ENCODE measurements at places on chromosomes 5 and 9. TPM values are rescaled to one million over a fixed set of nuclear protein-coding genes. Genes with fewer than 3 reads are reported as not detected.

The LMAN2 gene
- 210 TPM for total RNA-seq

The NSA2 gene
- 94.9 TPM for total RNA-seq

The ZFP37 gene
- 17.2 TPM for total RNA-seq

The S100Z gene
- total RNA-seq = not detected

The C5orf52 gene
- not detected for total RNA-seq

The TMEM8B gene
- 11.3 TPM for total RNA-seq

The CDC37L1 gene
- 44.8 TPM for total RNA-seq

The PCDHB4 gene
- total RNA-seq = 7.7 TPM

The ICE1 gene
- 46.1 TPM for total RNA-seq

The RORB gene
- total RNA-seq = under 0.01 TPM
